Kidney capillary endothelial cell (primary cell): ENCODE measurements at places on chromosomes 16 and 17.

- no peak for DNase-seq
These were observed 118.1 kb upstream of the CACNG3 start for GRCh38 chr16:24138024-24138423.

DNA sequence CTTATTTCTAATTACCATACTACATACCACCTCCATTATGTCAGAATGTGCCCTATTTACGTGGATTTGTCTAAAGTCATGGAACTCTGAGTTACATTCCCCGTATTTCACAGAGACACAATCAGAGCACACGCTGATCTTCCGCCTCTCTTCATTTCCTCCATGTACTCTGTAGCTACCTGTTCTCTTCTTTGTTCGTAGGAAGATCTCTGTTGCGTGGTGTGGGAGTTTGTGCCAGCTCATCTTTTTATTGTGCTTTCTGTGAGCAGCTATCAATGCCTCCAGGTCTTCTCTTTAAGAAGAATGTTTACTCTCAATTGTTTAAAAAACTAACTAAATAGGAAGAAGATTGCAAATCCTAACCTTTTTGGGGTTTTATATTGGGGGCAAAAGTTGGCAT is 26.9 kb downstream of the NLRC5 start:
- no peak for DNase-seq

DNA sequence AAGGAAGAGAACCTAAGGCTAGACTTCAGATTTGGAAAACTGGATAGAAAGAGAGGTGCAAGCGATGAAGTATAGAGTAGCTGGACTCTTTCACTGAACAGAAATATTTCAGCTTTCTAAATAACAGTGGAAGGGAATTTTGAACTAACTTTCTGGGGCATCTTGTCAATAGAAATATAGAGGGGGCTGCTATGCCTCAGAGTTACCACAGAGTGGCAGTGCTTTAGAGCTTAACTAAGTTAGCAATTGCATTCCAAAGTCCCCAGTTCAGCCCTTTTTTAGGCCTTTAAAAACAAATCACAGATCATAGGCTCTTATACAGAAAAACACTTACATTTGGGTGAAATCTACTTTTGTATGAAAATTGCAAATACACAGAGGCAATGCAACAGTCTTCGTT is 154.2 kb upstream of the CDH8 start:
- peak; percentile 30 for DNase-seq

DNA sequence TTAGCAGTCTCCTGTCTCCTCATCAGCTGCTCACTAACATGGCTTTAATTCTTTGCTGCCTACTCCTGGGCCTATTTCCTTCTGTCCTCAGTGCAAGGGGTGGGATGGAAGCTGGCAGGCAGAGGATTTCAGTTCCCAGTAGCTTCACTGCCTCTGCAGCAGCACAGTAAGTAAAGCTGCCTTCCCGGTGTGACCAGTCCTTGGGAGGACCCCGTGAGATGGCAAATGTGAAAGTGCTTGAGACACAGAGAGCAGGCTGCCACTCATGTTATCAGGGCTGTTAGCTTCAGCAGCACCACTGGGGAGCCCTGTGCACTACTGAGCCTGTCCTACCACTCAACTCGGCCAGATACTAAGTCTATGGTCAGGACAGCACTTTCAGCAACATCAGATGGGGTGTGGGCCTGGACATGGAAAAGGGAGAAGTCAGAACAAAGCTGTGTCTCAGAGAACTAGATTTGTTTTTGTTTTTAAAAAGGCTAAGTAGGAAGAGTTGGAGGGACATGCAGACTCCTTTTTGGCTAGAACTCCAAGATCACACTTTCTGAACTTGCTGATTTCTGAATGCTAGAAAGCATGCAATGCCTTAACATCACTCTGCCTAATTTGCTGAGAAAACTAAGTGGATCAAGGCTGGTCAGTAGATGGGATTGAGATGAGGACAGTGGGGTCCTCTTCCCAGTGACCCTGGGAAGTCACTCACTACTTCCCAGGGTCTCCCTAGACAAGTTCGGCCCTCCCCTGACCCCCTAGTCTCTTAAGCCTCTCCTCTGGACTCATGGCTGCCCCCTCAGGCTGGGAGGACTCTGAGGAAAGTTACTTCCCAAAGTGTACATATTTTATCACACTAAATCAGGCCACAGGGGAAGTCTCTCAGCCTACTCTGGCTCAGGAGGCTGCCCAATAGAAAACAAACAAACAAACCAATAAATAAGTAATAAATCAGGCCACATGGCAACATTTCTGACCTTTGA is 1.1 kb downstream of the ACSF2 start:
- no peak for DNase-seq

- no peak for DNase-seq
These were observed 89.1 kb downstream of the RGS9 start for GRCh38 chr17:65226227-65226626.

- no peak for DNase-seq
These were observed 14.1 kb upstream of the TNS4 start for GRCh38 chr17:40515491-40516041.

DNA sequence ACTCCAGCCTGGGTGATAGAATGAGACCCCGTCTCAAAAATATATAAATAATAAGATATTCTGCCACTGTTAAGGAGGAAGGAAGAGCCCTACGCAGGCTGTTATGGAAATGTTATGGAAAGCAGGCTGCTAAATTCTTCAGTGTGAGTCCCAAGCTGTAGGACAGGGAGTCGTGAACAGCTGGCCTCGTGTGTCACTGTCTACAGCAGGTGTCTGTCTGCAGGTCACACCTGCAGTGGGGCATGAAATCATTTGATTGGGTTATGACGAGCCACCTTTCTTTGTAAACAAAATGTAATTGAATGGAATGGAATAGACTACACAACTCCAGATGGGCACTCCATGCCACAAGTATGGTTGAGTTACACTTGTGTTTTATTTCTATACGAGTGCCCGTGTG is 15.6 kb upstream of the LITAF start:
- DNase-seq, result no peak

DNA sequence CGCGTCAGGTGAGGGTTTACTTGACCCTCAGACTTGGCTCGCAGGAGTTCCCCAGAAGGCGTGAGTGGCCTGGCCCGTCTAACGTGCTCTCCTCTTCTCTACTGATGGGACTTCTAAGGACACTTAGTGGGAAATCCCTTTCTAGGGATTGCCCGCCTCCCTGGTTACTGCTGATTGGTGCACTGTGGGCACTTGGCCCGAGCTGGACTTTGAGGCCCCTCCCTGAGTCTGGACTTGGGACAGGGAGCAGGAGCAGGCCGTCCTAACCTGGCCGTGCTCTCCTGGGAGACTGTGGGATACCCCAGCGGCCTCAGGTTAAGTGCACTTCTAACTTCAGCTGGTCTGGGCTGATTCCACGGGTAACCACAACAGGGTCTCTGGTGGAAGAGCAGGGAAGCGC is 14.7 kb downstream of the IFT140 start:
- DNase-seq, result no peak

DNA sequence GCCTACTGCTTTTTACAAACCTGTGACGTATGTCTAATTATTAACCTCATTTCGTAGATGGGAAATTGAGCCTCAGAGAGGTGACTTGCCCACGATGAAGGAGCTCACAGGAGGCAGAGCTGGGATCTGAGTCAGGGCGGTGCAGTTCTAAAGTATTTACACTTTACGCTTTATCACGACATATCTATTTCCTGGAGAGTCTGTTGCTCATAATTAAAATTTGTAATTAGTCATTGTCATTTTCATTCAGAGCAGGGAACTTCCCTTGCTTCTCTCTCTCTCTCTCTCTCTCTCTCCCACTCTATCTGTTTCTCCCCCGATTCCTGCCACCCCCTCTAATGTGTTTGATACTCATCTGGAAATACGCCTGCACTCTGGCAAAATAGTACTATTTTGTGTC is 5.9 kb downstream of the SLC5A11 start:
- DNase-seq, result no peak

GRCh38 chr17:35523296-35523695 is 14.2 kb downstream of the SLFN12L start:
- DNase-seq, result no peak

GRCh38 chr17:81254955-81255717 is 16.0 kb downstream of the NDUFAF8 start:
- DNase-seq, result peak; percentile 51

DNA sequence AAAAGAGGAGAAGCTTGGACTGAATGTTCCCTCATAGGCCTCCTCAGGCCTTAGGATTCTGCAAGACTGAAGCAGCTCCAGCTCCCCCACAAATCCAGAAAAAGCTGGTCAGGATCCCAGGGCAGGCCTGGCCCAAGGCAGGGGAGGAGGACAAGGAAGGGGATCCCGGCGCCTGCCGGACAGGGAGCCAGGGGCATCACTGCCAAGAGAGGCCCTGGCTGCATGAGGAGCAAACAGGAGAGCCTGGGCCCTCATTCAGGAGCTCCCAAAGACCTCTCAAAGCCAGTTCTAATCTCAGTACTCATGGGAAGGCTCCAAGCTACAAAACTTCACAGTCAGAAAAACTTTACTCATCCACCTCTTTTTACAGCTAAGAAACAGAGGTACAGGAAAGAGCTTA is 67.3 kb downstream of the ZNF423 start:
- DNase-seq, result no peak

- no peak for DNase-seq
These were observed 28.0 kb downstream of the CUEDC1 start for GRCh38 chr17:57927048-57927723.

DNA sequence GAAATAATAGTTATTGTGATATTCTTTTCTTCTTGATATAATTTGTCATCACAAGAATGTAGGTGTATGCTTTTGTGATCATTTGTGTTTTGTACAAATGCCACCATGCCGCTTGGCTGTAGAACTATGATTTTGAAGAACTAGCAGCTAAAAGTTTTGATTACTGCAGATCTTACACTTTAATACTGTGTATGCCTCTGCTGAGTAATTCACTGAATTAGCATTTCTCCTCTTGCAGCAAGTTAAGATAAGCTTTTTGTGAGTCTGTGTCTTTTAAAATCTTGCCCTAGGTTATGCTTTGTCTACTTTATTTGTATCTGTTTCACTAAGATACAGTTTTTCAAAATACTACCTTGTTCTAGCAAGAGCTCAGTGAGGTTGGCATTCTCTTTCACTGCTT is 326.5 kb upstream of the TBX2 start:
- DNase-seq, result no peak

DNA sequence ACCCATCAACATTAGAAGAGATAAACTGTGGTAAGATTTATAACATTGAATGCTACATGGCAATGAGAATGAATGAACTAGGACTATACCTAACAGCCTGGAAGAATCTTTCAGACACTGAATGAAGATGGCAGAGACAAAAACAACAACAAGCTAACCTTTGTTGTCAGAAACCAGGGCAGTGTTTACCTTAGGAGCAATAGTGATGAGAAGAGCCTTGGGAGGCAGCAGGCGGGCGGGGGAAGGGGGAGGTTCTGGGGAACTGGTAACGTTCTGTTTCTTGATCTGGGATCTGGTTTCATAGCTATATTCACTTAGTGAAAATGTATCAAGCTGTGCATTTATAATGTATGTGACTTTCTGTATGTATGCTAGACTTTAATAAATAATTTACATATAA is 139.0 kb upstream of the TNRC6C start:
- no peak for DNase-seq

DNA sequence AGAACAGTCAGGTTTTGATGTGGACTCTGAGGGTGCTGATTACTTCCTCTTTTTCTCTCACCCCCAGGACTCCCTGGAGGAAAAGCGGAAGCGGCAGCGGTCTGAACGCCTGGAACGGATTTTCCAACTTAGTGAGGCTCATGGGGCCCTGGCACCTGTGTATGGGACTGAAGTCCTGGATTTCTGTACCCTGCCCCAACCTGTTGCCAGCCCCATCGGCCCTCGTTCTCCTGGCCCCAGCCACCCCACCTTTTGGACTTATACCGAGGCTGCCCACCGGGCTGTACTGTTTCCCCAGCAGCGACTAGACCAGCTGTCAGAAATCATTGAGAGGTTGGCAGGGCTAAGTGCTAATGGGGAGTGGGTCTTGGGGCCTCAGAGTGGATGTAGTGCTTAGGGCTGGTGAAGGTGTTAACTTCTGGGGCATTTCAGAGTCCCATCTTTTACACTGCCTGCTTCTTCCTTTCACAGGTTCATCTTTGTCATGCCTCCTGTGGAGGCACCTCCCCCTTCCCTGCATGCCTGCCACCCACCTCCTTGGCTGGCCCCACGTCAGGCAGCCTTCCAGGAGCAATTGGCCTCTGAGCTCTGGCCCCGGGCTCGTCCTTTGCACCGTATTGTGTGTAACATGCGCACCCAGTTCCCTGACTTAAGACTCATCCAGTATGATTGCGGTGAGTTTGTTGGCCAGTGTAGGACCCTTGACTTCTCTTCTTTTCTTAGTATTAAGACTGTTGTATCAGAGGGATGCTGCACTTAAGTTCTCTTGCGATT is 19.1 kb upstream of the PHKG2 start:
- DNase-seq, result no peak

GRCh38 chr16:81174644-81175324 is 63.7 kb upstream of the BCO1 start:
- no peak for DNase-seq

DNA sequence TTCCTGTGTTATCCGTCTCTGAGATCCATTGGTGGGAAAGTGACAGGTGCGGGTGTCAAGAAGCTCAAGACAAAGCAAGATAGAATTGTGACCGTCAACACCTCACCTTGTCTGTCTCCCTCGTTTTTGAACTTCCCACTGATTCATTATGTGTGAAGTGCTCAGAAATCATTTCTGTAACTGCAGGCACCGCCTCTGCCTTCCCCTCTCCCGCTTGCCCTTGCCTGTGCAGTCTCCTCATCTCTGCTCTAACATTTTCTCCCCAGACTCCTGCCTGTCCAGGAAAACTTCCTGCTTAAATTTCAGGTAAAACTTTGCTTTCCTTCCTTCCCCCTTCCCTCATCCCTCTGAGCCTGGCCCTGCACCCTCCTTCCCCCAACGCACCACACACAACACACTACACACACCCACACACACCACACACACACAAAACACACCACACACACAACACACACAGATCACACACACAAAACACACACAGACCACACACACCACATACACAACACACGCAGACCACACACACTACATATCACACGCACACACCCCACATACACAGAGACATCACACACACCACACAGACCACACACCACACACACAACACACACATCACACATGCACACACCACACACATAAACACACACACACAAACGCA is 25.7 kb downstream of the CALB2 start:
- no peak for DNase-seq

GRCh38 chr17:14316126-14316832 is 15.4 kb downstream of the HS3ST3B1 start:
- no peak for DNase-seq

DNA sequence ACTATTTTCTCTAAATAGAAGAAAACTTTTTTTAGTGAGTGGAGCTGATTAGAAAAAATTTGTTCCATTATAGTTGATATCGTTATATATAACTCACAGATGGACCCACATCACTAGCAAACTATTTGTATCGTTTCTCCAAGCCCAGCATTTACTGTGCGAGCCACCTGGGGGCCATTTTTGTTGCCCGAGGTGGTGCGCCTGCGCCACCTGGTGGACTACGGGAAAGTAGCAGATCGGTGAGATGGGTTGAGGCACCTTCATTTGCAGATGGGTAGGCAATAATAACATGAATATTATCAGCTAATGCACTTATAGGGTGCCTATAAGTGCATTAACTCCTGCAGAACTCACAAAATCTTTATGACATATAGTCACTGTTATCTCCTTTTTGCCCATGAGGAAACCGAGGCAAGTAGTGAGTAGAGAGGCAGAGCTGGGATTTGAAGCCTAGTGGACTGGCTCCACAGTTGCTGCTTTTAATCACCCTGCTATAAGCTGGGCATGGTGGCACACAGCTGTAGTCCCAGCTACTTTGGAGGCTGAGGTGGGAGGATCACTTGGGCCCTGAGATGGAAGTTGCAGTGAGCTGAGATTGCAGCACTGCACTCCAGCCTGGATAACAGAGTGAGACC is 23.2 kb upstream of the NTN1 start:
- peak; percentile 56 for DNase-seq
